Right ventricle myocardium superior (tissue), 1 donor: ENCODE measurements at places on chromosomes 4 and X. TPM values are rescaled to one million over a fixed set of nuclear protein-coding genes. Genes with fewer than 3 reads are reported as not detected.

GRCh38 chr4:14309431-14309830, 681.9 kb upstream of the BOD1L1 start:
- DNase-seq: no peak

GRCh38 chrX:123788744-123789143, 55.9 kb upstream of the THOC2 start:
- no peak for DNase-seq

DNA sequence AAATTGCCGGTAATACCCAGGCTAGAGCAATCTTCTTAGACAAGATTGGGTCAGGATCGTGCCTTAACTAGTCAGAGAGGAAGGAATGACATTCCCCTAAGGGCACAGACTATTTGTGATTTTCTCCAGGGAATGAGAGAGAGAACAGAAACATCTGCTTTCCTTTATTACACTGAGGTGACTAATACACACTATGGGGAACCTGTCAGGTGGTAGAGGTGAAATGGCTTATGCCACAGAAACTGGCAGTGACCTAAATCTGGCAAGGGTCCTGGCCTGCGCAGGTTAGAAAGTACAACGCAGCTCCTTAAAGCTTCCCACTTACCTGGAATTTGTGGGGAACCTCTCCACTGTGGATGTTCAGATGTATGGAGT, 16.6 kb upstream of the HPGD start:
- no peak for DNase-seq

- no peak for DNase-seq
Measured at GRCh38 chr4:74032064-74032463, 6.4 kb downstream of the CXCL3 start.

DNA sequence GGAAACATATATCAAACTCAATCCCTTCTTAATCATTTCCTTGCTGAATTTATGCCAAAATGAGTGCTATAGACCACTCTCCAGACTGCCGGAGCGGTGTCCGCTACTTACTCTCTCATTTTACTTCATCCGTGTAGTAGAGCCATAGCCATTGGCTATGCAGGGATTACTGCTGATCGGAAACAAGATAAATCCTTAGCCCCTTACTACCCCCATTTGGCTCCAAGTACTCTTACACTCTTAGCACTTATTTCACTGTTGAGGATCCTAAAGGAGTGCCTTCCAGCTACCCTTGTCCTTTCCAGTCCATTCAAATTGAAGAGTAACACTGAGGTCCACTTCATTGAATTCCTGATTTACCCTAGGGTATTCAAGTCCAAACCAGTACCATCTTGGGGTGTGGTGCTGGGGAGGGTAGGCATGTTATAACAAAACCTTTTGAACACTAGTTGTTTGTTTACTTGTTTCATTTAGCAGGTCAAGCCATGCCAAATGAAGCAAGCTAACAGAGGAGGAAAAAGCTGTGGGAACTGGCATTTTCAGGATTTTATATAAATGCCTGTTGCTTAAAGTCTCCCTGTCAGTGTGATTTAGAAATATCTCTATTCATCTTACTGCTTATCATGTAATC, 715.1 kb downstream of the FSTL5 start:
- DNase-seq: no peak

DNA sequence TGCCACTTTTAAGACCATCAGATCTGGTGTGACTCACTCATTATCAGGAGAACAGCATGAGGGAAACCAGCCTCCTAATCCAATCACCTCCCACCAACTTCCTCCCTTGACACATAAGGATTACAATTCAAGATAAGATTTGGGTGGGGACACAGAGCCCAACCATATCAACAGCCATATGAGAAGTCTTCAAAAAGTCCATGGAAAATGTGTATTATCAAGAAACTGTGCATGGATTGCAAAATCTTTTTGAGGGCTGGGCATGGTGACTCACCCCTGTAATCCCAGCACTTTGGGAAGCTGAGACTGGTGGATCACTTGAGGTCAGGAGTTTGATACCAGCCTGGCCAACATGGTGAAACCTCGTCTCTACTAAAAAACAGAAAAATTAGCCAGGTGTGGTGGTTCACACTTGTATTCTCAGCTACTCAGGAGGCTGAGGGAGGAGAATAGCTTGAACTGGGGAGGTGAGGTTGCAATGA, 17.8 kb upstream of the RPL39 start:
- no peak for DNase-seq

DNA sequence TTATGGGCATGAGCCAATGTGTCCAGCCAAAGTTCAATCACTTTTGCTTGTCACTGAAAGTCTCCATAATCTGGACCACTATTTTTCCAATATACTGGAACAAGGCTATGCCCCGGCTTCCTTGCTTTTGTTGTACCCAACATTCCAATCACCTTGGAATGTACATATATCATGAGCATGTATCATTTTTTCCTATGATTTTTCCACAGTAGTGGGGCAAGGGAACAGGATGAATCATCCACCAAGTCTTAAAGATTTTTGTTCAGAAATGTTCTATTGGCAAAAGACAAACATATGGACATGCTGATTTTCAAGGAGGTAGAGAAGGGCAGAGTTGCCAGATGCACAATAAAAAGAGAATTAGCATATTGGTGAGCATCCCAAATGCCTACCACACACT, 548.1 kb upstream of the INTU start:
- DNase-seq: no peak

DNA sequence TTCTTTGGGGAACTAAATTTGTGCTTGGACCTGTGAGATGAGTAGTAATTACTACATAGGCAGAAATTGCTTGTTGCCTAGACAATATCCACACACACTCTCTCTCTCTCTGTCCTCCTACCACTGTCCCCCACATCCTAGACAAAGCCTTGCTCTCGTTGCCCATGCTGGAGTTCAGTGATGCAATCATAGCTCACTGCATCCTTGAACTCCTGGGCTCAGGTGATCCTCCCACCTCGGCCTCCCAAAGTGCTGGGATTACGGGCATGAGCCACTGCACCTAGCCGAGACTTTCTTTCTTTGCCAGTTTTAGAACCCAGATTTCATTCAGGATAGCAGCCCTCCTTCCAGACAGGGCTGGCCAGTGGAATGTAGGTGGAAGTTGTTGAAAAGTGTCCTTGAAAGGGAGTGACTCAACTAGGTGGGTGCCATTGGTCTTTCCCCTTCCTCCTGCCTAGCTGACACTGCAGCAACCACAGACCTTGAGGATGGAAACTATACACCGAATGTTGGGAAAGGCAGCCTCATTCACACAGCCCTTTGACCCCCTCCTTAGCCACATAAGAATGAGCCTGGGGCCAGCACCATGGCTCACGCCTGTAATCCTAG, 16.8 kb upstream of the LAP3 start:
- no peak for DNase-seq

DNA sequence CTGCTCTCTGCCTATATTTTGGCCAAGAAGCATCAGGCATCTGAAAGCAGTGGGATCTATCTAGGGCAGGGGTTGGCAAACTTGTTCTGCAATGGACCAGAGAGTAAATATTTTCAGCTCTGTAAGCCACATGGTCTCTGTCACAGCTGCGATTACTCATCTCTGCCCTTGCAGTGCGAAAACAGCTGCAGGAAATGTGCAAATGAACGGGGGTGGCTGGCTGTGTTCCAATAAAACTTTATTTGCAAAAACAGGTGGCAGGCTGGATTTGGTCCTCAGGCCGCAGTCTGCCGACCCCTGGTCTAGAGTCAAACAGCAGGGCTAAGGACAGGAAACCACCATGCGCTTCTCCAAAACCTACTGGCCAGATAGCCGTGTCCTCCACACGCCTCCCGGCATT, 48.6 kb downstream of the ACOX3 start:
- DNase-seq: no peak

DNA sequence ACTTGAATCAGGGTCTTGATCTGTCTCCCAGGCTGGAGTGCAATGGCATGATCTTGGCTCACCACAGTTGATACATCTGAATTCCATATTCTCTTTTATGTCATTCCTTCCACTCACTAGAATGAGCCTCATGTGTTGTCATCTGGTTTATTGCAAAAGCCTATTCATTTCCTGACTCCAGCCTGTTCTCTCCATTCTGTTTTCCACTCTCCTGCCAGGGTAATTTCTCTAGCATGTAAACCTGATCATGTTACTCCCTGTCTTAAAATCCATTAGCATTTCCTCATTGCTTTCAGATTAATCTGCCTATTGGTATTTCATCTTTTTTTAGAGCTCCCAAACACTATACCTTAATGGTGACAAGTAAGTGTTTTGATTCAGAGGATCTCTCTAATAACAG, 4.3 kb upstream of the DDX60L start:
- DNase-seq: no peak

DNA sequence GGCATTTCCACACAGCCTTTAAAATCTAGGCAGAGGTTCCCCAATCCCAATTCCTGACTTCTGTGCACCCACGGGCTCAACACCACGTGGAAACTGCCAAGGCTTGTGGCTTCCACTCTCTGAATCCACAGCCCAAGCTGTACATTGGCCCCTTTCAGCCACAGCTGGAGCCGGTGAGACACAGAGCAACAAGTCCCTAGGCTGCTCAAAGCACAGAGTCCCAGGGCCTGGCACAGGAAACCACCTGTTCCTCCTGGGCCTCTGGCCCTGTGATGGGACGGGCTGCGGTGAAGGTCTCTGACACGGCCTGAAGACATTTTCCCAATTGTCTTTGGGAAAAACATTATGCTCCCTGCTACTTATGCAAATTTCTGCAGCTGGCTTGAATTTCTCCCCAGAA, 500.0 kb downstream of the FSTL5 start:
- DNase-seq: no peak

Gene KIAA1210
- total RNA-seq: not detected

Gene FRG2
- total RNA-seq: not detected

Gene SULT1B1
- 0.89 TPM for total RNA-seq

Gene RGN
- 17.7 TPM for total RNA-seq

Gene ADH7
- total RNA-seq: not detected
